ENCODE measurements at places on chromosomes 2 and 18.

DNA sequence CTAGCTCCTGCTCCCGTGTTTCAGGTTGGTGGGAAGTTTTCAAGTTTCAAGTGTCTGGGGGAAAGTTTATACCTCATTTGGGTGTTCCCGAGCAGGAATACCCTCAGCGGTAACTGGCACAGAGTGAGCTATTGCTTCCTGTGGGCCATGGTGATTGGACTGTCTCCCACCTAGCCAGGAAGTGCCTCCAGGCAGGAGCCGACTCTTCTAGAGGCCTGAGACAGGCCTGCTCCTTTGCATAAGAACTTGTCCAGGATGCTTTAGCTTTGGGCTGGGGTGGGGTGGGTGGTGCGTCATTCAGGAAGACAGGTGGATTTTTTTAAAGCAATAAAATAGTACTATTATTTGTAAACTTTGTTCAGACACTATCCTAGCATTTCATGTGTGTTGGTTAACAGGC, 23.5 kb upstream of the DNMT3A start:
- DNase-seq: no peak

DNA sequence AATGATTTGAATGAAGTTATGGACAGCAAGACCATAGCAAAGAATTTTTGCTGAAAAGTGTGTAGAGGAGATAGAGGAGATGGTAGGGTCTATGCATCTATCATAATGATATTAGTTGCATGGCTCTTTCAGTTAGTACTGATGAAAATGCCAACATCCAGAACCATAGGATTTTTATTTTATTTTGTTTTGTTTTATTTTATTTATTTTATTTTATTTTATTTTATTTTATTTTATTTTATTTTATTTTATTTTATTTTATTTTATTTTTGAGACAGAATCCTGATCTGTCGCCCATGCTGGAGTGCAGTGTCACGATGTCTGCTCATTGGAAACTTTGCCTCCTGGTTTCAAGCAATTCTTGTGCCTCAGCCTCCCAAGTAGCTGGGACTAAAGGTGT, 1021.1 kb upstream of the ZEB2 start:
- DNase-seq: no peak

DNA sequence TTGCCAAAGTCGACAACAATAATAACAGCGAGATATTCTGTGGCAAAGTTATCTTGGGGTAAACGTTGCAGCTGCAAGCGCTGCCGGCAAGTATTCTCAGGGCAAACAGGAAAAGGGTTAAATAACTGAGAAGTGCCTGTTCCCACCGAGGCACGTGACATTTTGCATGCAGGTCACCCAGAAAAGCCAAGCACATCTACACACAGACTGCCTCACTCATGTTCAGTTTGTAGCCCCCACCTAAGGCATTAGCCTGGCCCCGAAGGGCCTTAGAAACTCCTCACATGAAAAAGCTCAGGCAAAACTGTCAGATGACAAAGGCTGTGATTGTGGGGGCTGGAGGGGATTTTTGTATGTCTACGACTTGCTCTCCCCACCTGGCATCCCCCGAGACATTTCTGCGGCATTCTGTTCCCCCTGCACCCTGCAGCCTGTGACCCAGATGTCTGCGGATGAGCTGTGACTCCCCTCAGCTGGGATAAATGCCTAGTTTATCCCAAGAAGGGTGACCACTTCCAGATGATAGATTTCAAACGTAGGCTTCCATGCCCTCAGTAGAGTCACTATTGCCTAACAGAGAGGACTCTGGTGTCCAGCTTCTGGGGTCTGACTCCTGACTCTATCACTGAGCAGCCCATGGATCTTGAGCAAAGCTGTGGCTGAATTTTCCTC, 215.2 kb upstream of the SIX2 start:
- DNase-seq: no peak

DNA sequence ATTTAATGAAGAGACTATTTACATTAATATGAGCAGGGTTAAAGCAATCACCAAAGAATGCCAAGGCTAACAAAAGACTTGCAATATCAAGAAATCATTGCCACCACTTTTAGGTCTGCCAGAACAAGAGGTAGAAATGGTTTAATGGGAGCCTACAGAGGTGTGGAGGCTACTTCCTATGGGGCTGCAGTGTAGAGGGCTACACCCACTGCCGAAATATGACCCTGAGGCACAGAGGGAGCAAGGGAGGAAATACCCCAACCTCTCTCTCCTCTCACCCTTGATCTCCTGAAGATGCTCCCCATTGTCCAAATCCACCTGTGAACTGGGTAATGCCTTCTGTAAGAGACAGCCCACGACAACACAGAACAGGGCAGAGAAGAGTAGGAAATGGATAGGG, 315.4 kb downstream of the SMAD2 start:
- DNase-seq: no peak

DNA sequence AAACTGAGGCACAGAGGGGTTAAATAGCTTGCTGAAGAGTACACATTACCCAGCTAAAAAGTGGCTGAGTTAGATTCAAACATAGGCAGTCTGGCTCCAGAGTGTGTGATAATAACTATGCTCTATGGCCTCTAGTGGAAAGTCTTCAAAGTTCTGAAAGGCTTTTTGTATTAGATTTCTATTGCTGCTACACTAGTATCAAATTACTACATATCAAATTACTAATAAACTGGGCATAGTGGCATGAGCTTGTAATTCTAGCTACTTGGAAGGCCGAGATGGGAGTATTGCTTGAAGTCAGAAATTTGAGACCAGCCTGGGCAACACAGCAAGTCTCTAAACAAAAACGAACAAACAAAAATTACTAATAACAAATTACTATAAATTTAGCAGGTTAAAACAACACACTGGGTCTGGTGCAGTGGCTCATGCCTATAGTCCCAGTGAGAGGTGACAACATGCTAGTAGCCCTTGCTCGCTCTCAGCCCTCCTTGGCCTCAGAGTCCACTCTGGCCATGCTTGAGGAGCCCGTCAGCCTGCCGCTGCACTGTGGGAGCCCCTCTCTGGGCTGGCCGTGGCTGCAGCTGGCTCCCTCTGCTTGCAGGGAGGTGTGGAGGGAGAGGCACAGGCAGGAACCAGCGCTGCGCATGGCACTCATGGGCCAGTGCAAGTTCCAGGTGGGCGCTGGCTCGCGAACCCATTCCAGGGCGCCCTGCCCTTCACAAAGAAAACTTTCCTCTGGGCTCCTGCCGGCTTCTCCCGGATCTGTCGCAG, 38.2 kb upstream of the TWSG1 start:
- DNase-seq: no peak

DNA sequence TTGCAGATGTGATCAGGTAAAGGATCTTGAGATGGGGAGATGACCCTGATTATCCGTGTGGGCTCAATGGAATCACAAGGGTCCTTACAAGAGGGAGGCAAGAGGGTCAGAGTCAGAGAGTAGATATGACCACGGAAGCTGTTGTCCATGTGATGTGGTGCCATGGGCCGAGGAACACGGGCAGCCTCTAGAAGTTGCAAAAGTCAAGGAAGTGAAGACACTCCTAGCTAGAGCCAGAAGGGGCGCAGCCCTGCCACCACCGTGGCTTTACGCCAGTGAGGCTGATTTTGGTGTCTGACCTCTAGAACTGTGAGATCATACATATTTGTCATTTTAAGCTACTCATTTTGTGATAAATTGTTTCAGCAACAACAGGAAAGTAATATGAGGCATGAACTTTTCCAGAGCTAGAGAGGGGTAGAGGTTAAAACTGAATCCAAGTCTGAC, 114.4 kb downstream of the CAPN13 start:
- DNase-seq: no peak

GRCh38 chr2:15425712-15426111, 135.4 kb downstream of the NBAS start:
- DNase-seq: no peak

GRCh38 chr2:176104316-176105077, 2.6 kb upstream of the HOXD11 start:
- DNase-seq: no peak

All from naive thymus-derived CD8-positive, alpha-beta T cell (primary cell).